Ureter (tissue), 1 donor: ENCODE measurements at places on chromosomes 12 and 14. TPM values are rescaled to one million over a fixed set of nuclear protein-coding genes. Genes with fewer than 3 reads are reported as not detected.

DCAF4 gene
- total RNA-seq: 26.0 TPM

GRCh38 chr14:50082784-50083466 is 33.4 kb downstream of the VCPKMT start:
- no peak for DNase-seq

HOXC5 gene
- 1.7 TPM for total RNA-seq

- DNase-seq: no peak
These were observed 57.9 kb downstream of the MARK3 start for GRCh38 chr14:103443111-103443510.

ACOT6 gene
- total RNA-seq: not detected

DNA sequence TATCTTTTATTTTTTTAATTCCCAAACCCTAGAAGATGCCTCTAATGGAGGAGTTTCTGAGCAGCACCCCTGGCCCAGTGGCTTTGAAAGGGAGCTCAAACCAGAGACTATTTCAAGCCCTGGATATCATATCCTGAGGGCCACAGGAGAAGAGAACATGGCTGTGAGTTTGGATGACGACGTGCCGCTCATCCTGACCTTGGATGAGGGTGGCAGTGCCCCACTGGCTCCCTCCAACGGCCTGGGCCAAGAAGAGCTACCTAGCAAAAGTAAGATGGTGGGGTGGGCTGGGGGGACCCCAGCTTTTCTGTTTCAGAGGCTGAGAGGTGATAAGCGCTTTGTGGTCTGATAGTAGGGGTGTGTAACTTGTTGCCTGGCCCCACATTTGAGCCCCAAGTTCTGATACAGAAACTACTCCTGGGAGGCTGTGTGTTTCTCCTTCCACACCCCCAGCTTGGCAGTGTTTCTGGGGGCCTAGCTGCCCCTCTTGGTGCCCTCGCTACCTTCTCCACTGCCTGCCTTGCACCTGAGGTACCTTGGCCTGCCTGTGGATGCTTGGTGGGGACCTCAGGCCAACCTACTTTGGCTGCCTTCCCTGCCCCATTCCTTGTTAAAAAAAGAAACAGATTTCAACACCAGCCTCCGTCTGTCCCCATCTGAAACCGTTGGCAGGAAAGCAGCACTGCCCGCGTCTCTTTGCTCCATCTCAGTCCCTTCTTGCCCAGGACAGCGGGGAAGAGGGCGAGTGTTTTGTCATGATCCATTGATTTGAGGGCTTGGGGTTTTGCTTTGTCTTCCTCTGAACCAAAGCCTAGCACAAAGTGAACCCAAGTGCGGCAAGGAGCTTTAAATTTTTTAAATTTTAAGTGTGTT is 5.7 kb downstream of the TPCN1 start:
- DNase-seq: no peak

- no peak for DNase-seq
These were observed 938 bp upstream of the MAX start for GRCh38 chr14:65103150-65103760.

ASCL1 gene
- total RNA-seq: not detected

DNA sequence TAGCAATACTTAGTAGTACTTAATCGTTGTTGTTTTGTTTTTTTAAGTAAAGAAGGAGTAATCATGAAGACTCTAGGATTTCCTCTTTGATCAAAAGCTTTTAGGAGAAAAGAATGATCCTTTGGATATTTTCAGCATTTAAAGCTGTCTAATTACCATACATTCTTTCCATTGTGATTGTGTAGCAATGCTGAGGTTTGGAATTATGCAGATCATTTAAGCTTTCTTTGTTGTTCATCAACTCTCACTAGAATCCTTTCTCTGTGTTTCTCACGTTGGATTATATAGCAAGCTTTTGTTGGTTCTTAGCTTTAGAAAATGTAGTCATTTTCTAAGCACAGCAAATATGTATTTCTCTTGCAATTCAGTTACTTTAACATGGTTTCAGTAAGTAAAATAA is 25.8 kb downstream of the CCDC91 start:
- DNase-seq: no peak

- DNase-seq: no peak
These were observed 2.1 kb upstream of the TEX52 start for GRCh38 chr12:2858944-2859421.

GRCh38 chr12:30782316-30783173 is 27.8 kb upstream of the CAPRIN2 start:
- no peak for DNase-seq

PTPRR gene
- 1.7 TPM for total RNA-seq

- DNase-seq: no peak
These were observed 28.1 kb downstream of the EVL start for GRCh38 chr14:100093319-100093718.

KTN1 gene
- 226 TPM for total RNA-seq

SLC5A8 gene
- not detected for total RNA-seq

SLC2A3 gene
- 61.9 TPM for total RNA-seq

- DNase-seq: no peak
These were observed at the start of gene CEBPE for GRCh38 chr14:23118506-23119362. Gene CEBPE, minus strand, starts transcription at chr14:23119255. Its CDS starts 164 bp downstream, at chr14:23119091.

DNA sequence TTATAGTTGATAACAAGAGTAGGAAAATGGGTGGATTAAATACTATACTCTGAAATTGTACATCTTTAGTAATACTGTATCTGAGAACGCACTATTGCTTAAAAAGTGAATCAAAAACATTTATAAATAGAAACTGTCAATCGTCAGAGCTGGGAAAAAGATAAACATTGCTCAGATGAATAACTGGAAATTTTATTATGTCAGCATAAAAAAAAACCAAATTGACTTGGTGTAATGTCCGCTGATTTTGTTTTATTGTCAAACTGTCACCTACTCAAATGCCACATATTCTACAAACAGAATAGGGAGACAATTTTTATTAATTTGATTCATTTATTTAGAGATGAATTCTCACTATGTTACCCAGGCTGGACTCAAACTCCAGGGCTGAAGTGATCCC is 109.3 kb upstream of the TMTC1 start:
- no peak for DNase-seq
